Activated T-cell treated with anti-CD3 and anti-CD28 coated beads for 1 hour (primary cell): ENCODE measurements at places on chromosomes 16 and 17.

- DNase-seq = peak; percentile 13
Observed at GRCh38 chr17:67421869-67422273, 44.8 kb downstream of the PITPNC1 start.

- DNase-seq = no peak
Observed at GRCh38 chr16:88846088-88846487, 10.7 kb downstream of the GALNS start.

DNA sequence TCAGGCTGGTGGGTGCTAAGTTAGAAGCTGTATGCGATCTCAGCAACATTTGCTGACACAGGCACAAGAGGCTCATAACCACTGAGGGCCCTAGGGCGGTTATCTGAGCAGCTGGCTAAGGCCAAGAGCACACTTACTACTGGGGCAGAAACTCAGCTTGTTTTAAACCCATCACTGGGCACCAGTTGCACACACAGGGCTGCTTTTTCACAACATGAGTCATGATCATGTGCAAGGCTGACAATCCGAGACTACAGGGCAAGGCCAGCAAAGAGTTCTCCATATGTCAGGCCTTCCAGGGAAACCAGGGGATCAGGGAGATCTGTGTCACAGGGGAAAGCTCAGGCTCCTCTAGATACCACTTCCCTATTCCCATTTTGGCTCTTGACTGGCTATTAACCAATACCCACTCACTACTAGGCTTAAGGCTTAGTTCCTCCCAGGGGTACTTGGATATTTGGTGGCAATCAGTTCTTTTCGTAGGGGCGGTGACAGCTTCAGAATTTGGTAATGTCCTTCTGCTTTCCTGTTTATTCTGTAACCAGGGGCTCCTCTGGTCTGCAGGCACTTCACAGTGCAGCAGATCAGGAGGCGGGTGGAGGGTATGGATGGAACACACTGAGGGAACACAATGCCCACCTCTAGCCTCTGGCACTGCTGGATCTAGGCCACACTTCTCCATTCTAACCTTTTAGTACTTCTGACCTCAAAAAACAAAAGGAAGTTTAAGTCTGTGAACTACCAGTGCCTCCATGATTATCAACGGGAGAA, 44.9 kb upstream of the ERN1 start:
- DNase-seq = no peak

GRCh38 chr16:56275801-56276200, 84.5 kb downstream of the GNAO1 start:
- no peak for DNase-seq

DNA sequence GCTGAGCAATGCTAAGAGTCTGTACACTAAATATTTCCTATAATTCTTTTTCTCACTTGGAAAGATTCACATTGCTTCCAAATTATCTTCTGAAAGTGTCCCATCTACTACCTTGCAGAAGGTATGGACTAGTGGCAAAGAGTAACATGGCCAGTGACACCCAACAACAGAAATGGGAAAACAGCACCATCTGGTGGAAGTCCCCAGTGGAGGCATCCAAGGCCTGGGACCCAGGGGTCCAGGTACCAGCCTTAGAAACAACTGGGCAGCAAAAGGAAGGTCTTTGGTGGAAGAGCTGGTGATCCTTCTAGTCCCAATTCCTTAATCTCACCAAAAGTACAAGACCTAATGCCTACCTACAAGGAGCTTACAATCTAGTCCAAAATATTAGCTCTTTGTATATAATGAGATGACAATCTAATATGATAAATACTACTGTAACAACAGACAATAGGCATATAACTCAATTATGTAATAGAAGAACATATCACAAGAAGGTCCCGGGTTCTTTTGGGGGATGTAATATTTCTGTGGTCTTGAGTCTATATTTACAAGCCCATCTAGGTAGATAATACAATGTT, 55.3 kb downstream of the SKAP1 start:
- no peak for DNase-seq

GRCh38 chr17:76384222-76384986, at the start of gene SPHK1:
Gene SPHK1, plus strand, starts transcription at chr17:76384609. Its CDS starts 1,036 bp downstream, at chr17:76385645.
- DNase-seq = peak; percentile 49

DNA sequence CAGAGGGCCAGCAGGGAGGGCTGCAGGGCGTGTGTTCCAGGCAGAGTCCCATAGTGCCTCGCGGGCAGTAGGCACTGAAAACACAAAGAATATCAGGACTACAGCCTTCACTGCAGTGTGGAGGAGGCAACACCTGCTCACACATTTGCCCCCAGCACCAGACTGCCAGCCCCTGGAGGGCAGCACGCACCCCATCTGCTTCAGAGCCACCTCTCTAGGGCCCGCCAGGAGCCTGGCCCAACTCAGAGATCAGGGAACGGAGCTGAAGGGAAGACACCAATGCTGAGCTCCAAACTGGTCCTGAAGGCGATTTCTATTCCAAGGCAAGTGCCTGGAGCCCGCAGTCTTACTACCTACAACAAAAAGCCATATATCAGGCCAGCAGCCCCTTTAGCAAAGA, 130.3 kb downstream of the ZNF423 start:
- no peak for DNase-seq

GRCh38 chr16:25000683-25001082, 14.5 kb downstream of the ARHGAP17 start:
- no peak for DNase-seq

DNA sequence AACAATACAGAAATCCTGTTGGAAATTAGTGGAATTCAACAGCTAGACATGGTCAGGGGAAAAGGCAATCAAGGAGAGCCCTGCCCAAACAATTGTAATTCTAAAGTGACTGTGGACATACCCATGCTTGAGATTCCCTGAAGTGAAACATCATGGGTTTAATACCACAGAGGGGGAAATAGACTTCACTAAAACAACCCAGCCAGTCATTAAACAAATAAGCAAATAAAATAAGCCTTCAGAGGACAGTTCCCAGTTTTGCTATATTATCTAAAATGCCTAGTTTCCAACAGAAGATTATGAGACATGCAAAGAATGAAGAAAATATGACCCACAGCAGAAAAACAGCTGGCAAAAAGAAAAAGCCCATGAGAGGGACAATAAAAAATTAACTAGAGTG, 376.3 kb downstream of the CDH8 start:
- no peak for DNase-seq

DNA sequence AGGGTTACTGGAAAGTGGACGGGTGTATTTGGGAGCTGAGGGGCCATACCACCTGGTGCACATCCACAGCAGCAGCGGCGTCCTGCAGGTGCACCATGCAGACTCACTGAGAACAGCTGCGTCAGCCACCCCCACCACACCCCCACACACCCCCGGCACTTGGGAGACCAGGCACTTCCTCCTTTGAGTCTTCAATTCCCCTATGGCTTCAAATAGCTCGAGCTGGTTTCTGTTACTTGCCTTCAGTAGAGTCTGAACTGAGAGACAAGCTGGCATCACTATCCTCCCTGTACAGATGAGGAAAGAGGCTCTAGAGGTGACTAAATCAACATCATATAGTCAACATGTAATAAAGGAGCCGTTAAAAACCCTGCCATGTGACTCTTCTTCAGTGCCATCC, 15.4 kb downstream of the CUEDC1 start:
- DNase-seq = no peak

DNA sequence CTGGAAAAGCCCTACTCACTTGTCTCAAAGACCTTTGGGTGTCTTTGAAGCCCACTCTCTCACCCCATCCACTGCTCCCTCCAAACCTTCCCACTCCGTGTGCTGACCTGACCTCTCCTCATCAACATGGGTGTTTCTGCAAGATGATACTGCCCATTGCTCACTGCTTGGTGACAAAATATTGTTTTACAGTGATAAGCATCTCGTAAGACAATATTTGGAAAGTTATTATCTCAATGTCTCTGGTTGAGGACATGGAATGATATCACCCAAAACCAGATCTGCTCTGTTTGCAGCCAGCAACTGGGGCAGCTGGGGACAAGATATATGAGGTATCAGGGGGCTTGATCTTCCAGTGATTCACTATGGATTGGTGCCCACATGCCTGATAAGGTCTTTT, 195.8 kb downstream of the SALL1 start:
- DNase-seq = no peak

DNA sequence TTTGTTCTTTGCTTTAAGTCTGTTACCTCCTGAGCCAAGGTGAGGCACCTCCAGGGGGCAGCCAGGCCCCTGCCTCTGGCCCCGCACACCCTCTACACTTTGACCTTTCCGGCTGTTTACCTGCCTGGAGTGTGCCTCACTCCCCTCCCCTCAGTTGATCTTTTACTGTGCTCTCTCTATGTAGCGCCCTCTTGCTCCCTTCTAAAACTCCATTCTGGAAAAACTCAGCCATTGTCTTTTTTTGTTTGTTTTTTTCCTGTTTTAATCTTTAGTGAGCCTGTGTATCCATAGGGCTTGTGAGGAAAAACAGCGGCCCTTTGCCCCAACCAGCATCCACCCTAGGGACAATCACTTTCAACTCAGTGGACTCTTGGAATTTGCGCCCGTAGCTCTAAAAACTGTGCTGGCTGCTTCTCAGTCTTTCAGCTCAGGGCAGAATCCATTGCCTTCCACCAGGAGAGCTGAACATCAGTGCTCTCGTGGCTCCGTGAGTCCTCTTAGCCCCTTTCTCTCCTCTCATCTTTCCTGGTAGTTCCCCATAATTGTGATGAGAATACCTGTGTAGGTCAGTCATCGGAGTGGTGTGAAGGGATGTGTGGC, 4.3 kb downstream of the AMDHD2 start:
- DNase-seq = no peak

- DNase-seq = peak; percentile 22
Observed at GRCh38 chr17:6666077-6666521, 14.5 kb downstream of the C17orf100 start.

DNA sequence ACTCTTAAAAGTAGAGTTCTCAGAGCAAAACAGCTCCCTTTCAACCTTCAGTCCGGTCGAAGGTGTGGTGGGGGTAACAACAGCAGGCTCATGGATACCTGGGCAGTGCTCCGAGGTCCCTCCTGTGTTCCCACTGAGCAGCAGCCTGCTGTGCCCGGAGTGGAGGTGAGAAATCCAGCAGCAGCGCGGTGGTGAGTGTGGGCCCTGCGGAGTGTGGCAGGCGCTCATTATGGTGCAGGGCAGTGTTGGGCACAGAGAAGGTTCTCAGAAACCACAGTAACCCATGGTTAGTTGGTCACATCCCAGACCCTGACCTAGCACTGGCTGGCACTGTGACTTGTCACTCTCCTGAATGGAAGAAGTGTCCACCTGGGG, 5.0 kb upstream of the P4HB start:
- DNase-seq = no peak

- DNase-seq = no peak
Observed at GRCh38 chr17:29143894-29144293, 36.3 kb downstream of the MYO18A start.

- DNase-seq = no peak
Observed at GRCh38 chr17:61132524-61132923, 267.1 kb upstream of the TBX2 start.

- DNase-seq = no peak
Observed at GRCh38 chr16:57732037-57732436, 3.5 kb upstream of the KATNB1 start.

DNA sequence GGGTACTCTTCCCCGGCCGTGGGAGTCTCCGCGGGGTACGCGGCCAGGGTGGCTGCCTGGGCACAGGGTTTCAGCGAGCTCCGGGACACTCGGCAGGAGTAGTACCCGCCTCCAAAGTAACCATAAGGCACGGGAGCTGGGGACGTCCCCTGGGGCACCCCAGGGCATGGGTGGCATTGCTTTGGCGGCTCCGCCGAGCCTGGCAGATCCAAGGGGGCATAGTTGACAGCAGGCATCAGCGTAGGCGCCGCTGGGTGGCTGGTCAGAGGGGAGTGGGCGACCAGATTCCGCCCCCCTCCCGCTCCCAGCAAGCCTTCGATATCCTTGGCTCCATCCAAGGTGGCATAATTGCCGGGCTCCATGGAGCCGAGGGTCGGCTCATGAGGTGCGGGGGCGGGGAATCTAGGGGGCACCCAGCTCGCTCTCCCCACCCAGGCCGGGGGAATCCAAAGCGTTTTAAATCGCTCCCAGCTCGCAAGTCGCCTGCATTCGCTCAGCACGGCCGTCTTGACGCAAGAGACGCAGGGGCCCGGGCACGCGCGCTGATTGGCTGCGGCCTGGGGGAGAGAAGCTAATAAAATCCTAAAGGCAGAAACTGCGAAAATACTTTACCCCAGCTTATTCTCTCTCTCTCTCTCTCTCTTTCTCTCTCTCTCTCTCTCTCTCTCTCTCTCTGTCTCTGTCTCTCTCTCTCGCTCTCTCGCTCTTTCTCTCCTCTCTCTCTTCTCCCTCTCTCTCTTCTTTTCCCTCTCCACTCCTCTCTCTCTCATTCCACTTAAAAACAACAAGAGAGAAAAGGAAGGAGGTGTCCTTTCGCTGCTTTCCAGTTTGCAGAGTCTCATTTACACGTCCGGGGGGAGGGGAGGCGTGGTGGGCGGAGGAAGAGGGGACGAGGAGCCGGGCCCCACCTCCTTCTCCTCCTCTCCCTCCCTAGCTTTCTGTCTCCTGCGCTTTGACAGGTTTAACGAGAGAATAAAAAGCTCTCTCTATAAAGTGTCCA, at the start of gene HOXB13:
Gene HOXB13, minus strand, starts transcription at position 519 of the 1,000 bp plus-strand sequence. Its CDS starts 157 bp downstream, at position 362.
- no peak for DNase-seq

GRCh38 chr16:89241187-89242007, 23.9 kb downstream of the ZNF778 start:
- peak; percentile 54 for DNase-seq

DNA sequence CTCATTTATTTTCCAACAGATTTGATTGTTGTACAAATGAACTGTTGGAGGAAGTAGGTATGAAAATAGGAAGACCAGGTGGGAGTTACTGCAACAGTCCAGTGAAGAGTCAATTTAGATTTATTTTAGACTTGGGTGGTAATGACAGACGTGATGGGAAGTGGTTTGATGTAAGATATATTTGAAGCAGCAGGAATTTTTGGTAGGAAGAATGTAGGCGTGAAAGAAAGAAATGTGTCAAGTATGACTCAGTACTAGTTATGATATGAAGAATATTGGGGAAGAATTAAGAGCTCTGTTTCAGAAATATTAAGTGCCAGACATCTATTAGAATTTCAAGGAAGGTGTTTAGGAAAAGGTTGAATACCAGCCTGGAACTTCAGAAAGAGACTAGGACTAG, 247.9 kb upstream of the AXIN2 start:
- no peak for DNase-seq

DNA sequence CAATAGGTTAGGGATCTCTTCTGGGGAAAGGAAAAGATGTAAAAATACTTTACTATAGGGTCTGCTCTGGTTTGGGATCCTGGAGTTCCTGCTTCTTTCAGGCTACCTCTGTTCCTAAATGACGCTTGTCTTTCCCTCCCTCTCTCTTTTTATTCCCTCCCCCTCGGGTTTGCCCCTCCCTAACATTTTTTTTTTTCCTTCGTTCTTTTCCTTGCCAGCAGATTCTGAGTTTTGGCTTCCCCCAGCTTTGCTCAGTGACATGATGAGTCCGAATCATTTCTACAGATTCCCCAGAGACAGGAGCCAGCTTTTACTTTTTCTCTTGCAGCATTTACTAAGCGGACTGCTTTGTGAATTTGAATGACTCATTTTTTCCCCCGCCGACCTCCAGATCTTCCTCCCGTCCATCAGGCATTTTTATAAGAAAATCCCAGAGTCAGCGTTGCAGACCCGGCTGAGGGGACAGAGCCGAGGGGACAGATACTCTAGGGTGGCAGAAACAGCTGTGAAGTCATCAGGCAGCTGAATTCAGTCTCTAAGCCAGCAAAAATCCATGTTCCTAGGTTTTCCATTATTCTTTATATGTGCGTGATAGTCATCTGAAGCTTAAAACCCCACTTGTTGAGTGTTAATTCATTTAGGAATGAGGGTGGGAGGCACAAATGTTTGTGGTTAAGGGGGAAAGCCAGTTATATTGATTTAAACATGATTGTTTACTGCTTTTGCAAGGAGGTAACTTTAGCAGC, at the start of gene TMEM100:
Gene TMEM100, minus strand, starts transcription at position 123 of the 746 bp plus-strand sequence. CDS start 1,794 bp downstream, outside the sequence.
- no peak for DNase-seq
